GM03348 (cell line): ENCODE measurements at places on chromosomes 3 and 15.

DNA sequence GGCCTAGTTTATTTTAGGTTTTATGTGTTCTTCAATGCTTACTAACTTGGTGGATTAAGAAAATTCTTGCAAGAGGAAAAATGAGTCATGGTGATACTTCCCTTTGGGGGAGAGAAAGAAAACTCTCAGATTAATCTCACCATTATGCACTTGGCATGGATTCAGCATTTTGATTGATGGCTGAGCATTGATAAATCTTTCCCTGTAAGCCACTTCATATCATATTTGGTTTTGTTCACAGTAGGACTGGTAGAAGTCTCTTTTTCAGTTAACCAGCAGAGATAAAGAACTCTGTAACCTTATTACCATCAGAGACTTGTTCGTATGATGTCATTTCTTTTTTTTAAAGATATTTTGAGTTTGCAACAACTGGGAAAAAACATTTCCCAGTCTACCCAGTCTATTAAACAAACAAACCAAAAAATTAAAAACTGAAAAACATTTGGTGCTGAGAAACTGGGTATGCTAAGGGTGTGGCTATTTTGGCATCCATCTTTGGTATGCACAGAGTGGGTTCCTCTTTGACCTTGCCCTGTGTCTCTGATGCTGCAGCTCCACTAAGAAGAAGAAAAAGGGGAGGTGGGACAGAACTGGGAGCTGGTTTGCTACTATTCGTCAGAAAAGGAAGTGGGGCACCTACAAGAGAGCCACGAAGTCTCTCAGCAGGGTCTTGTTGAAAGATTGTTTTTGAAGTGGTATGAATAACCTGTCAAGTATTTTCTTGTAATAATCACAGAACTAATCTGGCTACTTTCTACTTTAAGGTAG, 17.2 kb downstream of the TMOD3 start:
- DNase-seq: peak; percentile 49

- DNase-seq: no peak
These were observed 113.1 kb downstream of the TPRA1 start for GRCh38 chr3:127477396-127477795.

DNA sequence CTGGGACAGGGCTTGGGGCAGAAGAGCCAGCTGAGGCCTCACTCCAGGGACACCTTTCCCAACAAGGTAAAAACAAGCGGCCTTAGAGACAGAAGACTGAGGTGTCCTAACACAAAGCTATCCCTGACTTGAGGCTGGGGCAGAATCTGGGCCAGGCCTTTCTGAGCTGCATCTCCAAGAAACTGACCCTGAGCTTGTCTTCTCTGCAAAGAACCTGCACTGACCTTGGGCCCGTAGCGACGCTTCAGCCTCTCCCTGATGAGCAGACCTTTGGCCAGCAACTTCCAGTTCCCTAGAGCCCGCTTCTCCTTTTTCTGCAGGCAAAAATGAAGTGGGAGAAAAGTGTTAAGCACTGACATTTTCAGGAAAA, 22.2 kb downstream of the TMEM43 start:
- no peak for DNase-seq

GRCh38 chr3:197083486-197083885, 53.9 kb upstream of the MELTF start:
- peak; percentile 71 for DNase-seq

GRCh38 chr3:126983653-126984390, 907 bp downstream of the PLXNA1 start:
- peak; percentile 72 for DNase-seq

DNA sequence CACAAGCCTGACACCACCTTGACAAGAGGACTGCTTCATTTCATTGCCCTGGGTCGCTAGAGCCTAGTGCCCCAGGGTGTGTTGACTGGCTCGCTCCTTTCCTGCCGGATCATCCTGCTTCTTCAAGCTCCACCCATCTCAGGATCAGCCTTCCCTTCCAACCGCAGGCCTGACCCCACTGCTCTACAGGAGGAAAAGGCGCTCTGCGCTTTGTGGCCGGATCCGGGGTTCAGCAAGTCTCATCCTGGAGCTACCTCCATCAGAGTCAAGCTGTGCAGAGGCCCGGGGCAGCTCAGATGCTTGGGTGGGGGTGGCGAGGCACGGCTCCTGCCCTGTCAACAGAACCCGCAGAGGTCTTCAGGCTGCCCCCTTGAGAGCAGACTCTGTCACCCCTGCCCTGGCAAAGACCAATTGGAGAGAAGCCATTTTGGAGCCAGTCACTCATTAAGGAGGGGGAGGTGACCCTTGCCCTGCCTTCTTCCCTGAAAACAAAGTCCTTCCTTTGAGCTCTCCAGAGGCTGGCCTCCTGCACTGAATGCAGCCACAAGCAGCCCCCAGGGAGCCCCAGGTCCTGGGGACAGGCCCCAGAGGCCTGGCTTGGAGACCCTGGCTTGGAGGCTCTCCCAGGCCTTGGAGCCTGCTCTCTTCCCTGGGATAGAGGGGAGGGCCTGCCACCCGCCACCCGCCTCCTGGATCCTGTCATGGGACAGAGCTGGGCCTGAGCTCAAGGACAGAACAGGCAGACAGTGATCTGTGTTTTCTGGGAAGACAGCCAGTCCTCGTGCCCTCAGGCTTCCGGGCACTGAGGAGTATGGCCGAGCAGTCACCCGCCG, 80.3 kb downstream of the CPN2 start:
- peak; percentile 49 for DNase-seq

- no peak for DNase-seq
These were observed 166.0 kb downstream of the THSD4 start for GRCh38 chr15:71281256-71281655.

- no peak for DNase-seq
These were observed 57.4 kb downstream of the SLC6A6 start for GRCh38 chr3:14459787-14460186.

- DNase-seq: peak; percentile 4
These were observed 339.4 kb upstream of the CBLB start for GRCh38 chr3:106208251-106208650.
